H4 (cell line): ENCODE measurements at places on chromosomes 12 and 14.

DNA sequence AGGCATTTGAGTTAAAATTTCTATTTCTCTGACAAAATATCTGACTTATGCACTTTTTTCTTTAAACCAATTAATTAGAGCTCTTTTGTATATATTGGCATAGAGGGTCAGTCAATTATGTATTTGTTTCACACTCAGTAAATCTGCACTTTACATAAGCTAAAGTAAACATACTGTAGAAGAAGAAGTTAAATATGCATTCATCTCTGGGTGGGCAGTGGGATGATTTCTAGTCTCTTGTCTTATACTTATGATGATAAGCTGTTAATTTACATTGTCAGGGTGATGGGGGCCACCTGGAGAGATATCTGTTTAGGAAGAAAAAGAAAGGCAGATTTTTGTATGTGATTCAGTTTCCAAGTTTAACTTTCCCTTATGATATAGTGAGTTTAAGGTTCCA is 330.8 kb downstream of the IPO8 start:
- DNase-seq, result no peak

DNA sequence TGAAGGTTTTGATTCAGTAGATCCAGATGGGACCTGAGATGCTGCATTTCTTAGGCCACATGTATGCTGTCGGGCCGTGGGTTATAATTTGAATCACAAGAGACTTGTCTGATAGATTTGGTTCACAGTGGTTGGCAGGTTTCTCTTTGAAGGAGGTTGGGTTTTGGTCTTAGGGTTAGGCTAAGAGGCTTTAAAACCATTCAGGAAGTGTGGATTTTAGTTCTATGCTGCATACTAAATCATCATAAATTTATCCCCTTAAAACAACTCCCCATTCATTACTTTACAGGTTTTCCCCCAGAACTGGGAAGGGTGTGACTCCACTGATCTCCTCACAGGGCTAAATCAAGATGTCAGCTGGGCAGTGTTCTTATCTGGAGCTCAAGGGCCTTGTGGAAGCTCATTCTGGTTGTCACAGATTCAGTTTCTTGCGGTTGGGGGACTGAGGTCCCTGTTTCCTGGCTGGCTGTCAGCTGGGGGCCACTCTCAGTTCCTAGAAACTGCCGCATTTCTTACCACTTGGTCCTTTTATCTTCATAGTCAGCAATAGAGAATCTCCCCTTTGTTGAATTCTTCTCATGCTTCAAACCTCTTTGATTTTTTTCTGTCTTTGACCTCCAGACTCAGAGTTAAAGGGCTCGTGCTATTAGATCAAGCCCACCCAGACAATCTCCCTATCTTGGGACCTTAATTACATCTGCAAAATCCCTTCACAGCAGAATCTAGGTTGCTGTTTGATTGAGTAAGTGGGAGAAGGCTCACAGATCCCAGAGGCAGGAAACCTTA is 20.6 kb upstream of the PCNX1 start:
- no peak for DNase-seq

GRCh38 chr14:84777356-84777755 is 752.6 kb upstream of the FLRT2 start:
- DNase-seq, result no peak

DNA sequence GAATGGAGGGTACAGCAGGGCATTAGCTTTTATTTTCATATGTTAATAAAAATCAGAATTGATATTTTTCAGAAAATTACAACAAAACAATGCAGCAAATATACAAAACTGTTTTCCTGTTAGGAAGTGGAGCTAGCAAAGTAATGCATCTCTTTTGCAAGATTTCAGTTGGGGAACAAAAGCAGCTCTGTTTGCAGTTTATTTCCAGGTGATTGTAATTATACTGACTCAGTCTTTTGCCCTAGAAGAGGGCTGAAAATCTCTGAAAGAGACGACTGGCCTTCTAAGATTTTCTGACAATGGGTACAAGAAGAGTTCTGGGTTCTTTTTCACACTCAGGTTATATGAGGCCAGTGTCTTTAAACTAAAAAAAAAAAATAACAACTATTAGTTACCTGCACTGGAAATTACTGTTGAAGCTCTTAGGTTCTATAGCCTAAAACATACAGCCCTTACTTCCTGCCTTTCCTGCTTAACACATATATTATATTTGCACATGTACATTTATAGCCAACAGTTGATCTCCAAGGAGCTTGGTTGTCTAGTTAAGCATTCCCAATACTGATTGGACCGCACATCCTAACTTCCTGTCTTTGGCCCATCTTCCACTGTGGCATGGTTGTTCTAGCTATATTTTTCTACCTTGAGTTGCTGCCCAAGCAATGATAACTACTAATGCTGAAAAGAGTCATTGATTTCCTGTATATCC is 199.1 kb upstream of the KRR1 start:
- DNase-seq, result no peak

DNA sequence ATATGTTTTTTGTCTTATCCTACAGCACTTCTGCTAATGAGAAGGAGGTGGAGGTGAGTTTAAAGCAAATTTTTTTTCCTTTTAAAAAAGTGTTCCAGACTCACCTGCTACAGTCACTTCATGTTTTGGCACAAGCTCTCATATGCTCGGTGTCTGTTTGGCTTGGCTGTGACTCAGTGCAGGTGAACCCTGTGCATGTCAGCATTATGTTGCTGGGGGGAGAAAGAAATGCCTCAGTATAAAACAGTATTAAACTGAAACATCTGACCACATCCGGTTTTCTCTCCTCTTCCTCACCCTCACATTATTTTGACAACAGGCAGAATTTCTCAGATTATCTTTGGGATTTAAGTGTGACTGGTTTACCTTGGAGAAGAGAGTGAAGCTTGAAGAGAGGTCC is 105.2 kb downstream of the DNAI7 start:
- peak; percentile 8 for DNase-seq

GRCh38 chr12:95607642-95608041 is 56.4 kb upstream of the USP44 start:
- no peak for DNase-seq

GRCh38 chr14:99647411-99647810 is 2.5 kb downstream of the HHIPL1 start:
- no peak for DNase-seq

DNA sequence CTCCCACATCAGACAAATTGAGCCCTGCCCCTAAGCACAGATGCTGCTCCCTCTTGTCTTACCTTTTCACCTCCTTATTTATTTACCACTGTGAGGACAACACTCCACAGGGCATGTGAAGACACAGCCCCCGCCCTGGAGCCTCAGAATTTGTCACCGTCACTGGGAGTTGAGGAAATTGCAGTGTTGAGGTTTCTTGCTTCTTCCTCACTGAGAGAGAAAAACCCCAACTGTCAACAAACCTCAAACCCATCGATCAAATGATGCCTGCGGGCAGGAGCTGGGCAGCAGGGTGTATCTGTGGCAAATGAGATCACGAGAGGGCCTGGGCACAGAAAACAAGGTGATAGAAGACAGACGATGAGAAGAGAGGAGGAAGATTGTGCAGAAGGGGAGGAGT is 30.5 kb upstream of the PLEKHG3 start:
- peak; percentile 33 for DNase-seq

- DNase-seq, result no peak
Measured at GRCh38 chr12:38123566-38124246, 192.9 kb upstream of the ALG10B start.

DNA sequence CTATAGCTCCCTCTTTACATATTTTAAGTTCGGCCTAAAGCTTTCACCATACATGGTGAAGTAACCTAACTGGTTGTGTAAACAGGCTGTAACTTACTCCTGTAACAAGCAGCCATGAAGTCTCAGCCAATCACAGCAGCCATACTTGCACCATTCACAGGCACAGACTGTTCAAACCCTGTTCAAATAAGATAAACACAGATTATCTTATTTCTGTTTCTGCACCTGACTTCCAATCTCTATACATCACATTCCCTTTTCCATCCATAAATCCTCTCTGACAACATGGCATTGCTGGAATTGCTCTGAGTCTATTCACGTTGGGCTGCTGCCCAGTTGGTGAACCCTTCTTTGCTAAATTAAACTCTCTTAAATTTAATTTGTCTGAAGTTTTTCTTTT is 34.5 kb upstream of the ARID2 start:
- DNase-seq, result no peak

GRCh38 chr12:4468994-4469393 is 23.4 kb upstream of the FGF6 start:
- DNase-seq, result no peak

DNA sequence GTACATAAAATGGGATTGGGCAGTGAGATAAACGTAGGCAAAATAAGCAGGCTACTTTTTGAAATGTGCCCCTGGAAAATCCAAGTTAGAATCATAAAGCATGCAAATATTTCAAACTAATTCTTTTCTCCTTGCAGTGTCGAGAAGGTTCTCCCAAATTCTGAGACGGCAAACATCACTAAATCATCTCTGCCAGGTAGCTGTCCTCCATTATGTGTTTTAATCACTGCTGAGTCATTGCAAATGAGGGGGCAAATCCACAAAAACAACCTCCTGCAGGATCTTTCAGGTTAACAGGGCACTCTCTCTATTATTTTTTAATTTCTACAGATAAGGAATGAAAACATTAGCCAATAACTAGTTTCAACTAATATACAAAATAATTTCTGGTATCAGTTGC is 63.2 kb upstream of the RIC8B start:
- no peak for DNase-seq

- DNase-seq, result no peak
Measured at GRCh38 chr14:60133487-60133886, 31.7 kb downstream of the DHRS7 start.

- no peak for DNase-seq
Measured at GRCh38 chr12:98405805-98406366, 109.5 kb upstream of the TMPO start.

DNA sequence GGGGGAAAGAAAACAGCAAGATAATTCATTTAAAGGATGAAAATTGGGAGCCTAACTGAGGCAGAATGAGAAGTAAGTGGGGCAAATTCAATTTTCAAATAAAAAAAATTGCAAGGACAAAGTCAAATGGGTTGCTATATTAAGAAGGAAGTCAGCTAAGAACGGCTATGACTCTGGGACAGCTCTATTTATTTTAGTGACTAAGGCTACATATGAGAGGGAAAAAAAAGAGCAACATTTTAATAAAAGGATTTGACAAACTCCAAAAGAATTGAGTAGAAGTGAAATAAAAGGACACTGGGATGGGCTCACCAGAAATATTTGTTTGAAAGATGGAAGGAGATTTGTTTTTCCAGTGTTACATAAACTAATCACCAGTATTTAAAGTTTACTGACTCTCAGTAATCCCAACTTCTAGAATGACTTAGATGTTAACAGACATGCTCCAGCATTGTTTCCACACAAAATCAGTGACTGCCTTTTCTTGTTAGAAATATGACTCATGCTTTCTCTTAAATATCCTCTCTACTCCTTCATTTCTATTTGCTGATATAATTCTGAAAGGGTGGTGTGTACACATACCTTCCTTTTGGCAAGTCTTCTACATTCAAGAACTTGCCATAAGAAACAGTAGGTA is 198.5 kb downstream of the SLC25A21 start:
- DNase-seq, result peak; percentile 58

DNA sequence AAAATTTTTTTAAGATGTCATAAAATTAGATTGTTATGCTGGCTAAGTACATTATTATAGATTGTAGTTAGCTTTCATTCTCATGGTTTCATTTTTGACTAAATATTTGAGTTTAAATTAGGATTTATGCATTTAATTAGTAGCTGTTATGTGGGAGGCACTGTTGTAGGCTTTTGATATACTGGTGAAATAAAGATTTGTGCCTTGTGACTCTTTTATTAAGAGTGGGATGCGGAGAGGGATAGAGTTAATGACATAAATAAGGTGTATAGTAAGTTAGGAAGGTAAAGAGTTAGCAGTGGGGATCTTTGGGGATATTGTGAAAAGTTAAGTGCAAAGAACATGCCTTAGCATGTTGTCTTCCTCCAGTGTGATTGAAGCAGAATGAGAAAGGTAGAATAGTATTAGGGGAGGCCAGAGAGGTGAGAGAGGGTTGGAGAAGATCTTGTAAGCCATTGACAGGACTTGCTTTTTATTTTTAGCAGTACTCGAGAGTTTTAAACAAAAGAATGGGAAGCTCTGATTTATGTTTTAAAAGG is 8.8 kb downstream of the ARHGAP5 start:
- DNase-seq, result no peak

GRCh38 chr12:75694534-75695268 is 183.3 kb upstream of the KRR1 start:
- DNase-seq, result no peak

DNA sequence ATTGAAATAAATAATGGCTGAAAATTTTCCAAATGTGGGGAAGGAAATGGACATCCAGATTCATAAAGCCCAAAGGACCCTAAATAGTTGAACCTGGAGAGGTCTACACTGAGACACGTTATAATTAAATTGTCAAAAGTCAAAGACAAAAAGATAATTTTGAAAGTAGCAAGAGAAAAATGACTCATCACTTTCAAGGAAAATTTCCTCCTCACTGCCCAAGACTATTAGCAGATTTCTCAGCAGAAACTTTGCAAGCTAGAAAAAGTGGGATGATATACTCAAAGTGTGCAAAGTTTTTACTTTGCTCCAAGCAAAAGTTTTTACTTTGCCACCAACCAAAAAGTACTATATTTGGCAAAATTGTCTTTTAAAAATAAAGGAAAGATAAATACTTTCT is 15.9 kb upstream of the KRT83 start:
- no peak for DNase-seq

DNA sequence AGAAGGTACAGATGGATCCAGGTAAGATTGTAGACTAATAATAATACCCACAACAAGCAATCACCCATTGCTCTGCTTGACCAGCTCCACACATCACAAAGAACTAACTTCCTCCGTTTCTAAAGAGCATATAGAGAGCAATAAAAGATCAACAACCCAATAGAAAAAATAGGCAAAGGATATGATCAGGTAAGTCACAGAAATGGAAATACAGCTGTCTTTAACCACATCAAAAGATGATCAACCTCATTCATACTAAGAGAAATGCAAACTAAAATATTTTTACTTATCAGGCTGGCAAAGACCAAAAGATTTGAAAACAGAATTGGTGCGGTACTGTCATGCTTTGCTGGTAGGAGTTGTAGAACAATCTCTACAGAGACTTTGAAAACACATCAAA is 8.9 kb downstream of the C2CD5 start:
- no peak for DNase-seq

- DNase-seq, result peak; percentile 53
Measured at GRCh38 chr12:113912760-113913329, 53.3 kb downstream of the RBM19 start.

GRCh38 chr14:75389679-75390078 is 38.1 kb upstream of the JDP2 start:
- no peak for DNase-seq

- DNase-seq, result no peak
Measured at GRCh38 chr12:130685850-130686249, 30.2 kb downstream of the RIMBP2 start.

- DNase-seq, result no peak
Measured at GRCh38 chr14:99265571-99265970, 6.4 kb downstream of the BCL11B start.

GRCh38 chr14:53626761-53627160 is 329.9 kb downstream of the BMP4 start:
- DNase-seq, result no peak

DNA sequence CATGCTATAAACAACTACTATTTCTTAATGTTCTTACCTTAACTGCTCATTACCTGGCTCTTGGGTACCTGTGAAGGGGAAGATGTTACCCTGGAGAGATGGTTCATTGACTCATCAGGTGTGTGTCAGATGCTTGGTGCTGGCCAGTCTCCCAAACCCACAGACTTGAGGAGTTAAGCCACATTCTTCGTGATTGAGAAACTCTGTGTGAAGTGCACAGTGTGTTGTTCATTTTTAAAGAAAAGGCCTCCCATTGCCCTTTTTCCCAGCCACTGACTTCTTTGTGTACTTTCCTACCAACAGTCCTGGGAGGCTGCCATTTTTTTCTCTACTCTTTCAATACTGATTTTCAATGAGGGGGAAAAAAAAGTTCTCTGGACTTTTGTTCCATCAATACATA is 3.2 kb downstream of the MGST1 start:
- DNase-seq, result peak; percentile 87
